ENCODE measurements at places on chromosomes 4 and X.

GRCh38 chr4:4870576-4871241, 11.2 kb downstream of the MSX1 start:
- DNase-seq, result no peak

- DNase-seq, result no peak
Measured at GRCh38 chr4:182923796-182924340, 6.7 kb upstream of the DCTD start.

DNA sequence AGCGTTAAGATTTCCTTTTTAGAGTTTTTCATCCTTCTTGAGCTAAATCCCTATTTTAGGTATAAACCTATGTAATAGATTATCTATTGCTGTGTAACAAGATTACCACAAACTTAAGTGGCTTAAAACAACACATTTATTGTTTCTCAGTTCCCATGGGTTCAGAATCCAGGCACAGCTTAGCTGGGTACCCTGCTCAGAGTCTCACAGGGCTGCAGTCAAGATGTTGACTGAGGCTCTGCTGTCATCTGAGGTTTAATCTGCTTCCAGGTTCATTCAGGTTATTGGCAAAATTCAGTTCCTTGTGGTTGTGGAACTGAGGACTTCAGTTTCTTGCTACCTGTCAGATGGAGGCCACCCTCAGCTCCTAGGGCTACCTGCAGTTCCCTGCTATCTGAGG, 60.9 kb downstream of the GK start:
- no peak for DNase-seq

- no peak for DNase-seq
Measured at GRCh38 chr4:2785613-2786012, 7.3 kb upstream of the SH3BP2 start.

DNA sequence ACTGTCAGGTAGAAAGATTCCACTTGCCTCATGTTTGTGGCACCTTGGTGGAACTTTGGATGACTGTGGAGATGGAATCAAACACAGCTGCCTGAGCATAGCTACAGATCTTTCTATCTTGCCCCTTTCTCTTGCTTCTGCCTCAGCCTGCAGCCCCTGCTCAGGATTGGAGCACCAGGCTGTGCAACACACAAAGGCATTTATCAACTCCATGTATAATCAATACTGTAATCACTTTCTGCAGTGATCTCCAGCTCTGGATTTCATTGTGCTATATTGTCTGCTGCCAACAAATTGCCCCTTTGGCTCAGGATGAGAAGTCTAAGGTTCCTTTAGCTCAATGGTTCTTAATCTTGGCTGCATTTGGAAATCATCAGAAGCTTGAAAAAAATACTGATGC, 86.3 kb upstream of the PRPS1 start:
- no peak for DNase-seq

- no peak for DNase-seq
Measured at GRCh38 chr4:95510877-95511276, 37.9 kb downstream of the UNC5C start.

- DNase-seq, result no peak
Measured at GRCh38 chr4:154960476-154960875, 179.4 kb downstream of the RBM46 start.

- DNase-seq, result no peak
Measured at GRCh38 chrX:30278365-30278764, 30.8 kb downstream of the NR0B1 start.

DNA sequence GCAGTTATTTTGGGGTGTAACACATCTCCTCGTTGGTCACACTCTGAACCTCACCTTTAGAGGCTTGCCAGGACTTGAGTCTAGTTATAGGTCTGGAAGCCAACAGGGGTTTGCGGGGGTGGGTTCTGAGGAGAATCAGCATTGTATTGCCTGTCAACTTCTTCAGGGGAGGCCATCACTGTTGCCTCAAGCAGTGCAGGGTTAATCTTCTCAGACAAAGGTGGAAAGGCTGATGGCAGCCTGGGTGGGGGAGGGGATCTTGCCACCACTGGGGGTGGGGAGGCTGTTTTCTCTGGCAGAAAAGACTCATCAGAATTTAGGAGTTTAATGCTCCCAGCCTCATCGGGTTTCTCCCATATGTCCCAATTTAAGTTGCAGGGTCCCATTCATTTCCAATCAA, 387.8 kb downstream of the PRR32 start:
- DNase-seq, result no peak

- DNase-seq, result no peak
Measured at GRCh38 chr4:169634975-169635374, 14.6 kb downstream of the CLCN3 start.

DNA sequence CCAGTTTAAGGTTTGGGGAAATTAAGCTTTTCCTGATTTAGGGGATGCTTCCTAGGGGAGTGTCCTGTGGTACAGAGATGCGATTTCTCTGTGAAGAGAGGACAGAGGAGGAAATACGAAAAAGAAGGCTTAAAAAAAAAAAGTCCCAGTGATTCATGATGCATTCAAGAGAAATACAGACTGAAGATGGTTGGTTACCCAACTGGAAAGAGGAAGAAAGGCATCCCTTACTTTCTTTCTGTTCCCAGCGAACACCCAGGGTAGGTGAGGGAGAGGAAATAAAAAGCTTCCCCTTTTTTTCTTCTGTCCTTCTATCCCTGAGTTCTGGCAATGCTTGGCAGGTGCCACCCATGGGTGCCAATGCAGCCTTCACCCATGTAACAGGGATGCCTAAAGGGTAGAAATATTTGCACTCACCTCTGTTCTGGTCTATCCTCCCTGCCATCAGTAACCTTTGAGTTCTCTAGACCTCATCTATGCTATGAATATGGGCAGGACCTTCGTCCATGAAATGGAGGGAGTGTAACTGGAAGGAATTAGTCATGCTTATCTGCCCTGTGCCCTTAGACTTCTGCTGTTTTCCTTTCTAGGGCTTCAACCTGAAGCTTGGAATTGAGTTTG, 230.1 kb upstream of the GALNTL6 start:
- no peak for DNase-seq

GRCh38 chr4:38891051-38891983, 23.7 kb downstream of the FAM114A1 start:
- no peak for DNase-seq

GRCh38 chrX:14873676-14874049, 442 bp downstream of the MOSPD2 start:
- DNase-seq, result no peak

GRCh38 chr4:183124865-183125264, 25.8 kb downstream of the WWC2 start:
- no peak for DNase-seq

- DNase-seq, result no peak
Measured at GRCh38 chrX:101079736-101080270, 1.1 kb downstream of the TMEM35A start.

GRCh38 chr4:141643557-141643956, 7.2 kb downstream of the IL15 start:
- DNase-seq, result no peak
